Stimulated activated CD4-positive, alpha-beta T cell treated with anti-CD3 and anti-CD28 coated beads, Interleukin-1b, Interleukin-23, amount 100 ng/mL, for 24 hours (primary cell): ENCODE measurements at places on chromosomes 2 and 18.

DNA sequence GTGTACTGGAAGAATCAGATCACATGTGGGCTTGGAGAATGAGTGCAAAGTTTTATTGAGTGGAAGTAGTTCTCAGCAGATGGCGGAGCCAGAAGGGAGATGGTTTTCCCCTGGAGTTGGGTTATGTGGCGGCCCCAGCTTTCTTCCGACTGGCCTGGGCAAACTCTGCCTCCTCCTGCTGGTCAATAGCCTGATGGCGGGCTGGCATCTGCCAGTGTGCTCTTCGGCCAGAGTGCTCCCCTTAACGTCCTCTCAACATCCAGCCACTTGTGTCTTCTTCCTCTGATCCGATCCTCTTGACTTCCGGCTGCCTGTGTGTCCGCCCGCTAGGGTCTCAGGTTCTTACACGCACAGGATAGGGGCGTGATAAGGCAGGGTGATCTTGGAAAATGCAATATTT, 741.3 kb downstream of the RNF144A start:
- no peak for DNase-seq

- no peak for DNase-seq
Measured at GRCh38 chr18:55076643-55077218, 117.5 kb upstream of the CCDC68 start.

DNA sequence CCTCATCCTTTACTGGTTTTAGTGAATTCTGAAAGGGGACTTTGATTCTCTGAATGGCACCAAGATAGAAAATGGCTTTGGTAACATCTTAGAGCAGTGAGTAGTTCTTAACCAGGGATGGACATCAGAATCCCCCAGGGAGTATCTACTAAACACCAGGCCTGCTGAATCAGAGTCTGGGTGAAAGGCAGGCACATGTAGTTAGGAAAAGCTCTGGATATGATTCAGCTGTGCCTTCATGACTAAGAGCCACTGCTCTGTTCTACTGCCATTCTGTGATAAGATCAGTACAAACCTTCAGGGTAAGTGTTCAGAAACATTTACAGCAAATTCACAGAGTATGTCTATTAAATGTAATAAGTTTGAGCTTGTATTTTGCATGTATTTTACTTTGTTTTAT, 46.2 kb upstream of the B3GNT2 start:
- no peak for DNase-seq

DNA sequence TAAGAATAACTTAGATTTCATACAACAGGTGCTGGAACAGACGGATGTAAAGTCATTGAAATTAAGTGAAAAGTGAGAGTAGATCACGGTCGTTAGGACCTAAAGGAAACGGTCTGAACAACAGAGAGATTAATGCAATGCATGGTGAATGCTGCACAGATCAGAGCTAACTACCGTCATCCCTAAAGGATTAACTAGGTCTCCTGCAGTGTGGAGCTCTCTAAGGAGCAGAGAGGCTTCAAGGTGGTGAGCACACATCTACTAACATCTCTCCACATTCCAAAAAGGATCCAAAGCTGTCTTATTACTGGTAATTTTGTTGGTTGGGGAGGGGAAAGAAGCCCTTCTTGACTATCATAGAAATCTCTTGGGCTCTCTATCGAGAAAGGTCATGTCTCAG, 75.3 kb downstream of the CABYR start:
- DNase-seq: no peak

GRCh38 chr2:113910967-113911678, 21.2 kb downstream of the ACTR3 start:
- DNase-seq: no peak

GRCh38 chr2:45554742-45555140, 56.3 kb downstream of the SRBD1 start:
- no peak for DNase-seq

DNA sequence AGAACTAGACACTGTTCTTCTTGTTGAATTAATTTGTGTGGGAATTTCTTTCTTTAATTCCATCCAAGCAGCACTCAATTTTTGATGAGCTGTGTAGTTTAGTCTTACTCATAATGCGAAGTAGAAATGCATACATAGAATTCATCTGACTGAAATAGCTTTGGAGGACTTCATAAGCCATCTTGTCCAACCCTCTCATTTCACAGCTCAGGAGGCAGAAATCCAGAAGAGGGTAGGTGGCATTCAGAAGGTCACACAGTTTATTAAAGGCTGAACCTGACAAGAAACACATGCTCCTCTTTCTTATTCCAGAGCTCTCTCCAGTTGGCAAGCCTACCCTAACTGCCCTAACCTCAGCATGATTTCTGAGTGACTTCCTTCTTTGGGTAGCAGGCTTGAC, 169.2 kb upstream of the NOSTRIN start:
- no peak for DNase-seq

DNA sequence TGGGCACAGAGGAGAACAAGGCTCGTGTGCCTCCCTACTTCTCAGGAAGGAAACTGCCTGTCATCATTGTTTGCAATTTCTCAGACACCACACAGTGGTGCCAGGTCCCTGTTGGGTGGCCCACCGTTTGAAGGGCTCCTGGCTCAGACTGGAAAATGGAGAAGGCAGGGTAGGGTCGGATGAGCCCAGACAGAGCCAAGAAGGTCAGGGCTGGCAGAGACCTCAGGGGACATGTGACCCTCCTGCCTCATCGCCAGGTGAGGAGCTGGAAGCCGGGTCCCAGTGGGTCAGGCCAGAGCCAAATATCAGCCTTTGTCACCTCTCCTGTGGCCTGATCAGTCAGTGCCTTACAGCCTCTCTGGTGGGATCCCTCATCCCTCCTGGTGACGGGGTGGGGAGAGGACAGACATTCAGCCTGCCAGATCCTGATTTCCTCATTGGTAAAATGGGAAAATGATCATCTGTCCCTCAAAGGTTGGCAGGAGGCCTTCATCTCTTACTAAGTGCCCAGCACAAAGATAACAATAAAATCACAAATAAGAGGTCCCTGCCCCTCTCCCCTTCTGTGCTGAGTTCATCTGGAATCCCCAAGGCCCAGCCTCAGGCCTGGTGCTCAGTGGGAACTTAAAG, 117.6 kb downstream of the CAPN13 start:
- DNase-seq: no peak

- DNase-seq: no peak
Measured at GRCh38 chr18:9281780-9282179, 52.8 kb upstream of the TWSG1 start.
